H1 (cell line): ENCODE measurements at places on chromosomes 3 and 15. TPM values are rescaled to one million over a fixed set of nuclear protein-coding genes. Genes with fewer than 3 reads are reported as not detected.

- no peaks in the 10 kb centered on the region for H3K36me3 ChIP-seq
- no peaks in the 10 kb centered on the region for H3K27me3 ChIP-seq
- no peaks in the 10 kb centered on the region for H3K4me1 ChIP-seq
- no peak overlapping the region for H3K4me3 ChIP-seq
- no peak for DNase-seq
- H3K27ac ChIP-seq, result no peak overlapping the region
These were observed 1497.6 kb downstream of the OTOL1 start for GRCh38 chr3:162994165-162994564.

DNA sequence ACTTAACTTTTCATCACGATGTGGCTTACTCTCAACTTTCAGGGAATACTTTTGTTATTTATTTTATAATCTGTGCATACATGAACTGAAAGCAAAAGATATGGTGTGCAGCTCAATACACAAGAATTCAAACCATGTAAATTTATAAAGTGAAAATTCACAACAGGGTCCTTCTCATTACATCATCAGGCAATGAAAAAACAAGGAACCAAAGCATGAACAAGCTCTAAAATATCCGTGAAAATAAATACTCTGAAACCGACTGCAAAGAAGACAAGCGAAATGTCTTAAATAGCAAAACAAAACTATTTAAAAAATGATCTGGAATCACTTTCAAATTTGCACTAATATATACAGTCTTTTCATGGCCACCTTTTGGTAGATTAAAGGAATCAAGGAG is 28.9 kb downstream of the GNB5 start:
- H3K27ac ChIP-seq, result no peak overlapping the region
- H3K36me3 ChIP-seq, result no peaks in the 10 kb centered on the region; the same call in none of the 2 replicates

GRCh38 chr3:12638105-12638504 is 25.8 kb downstream of the RAF1 start:
- H3K4me3 ChIP-seq, result no peak overlapping the region
- H3K27ac ChIP-seq, result no peak overlapping the region
- peaks cover 4% of the 10 kb centered on the region for H3K4me1 ChIP-seq
- H3K27me3 ChIP-seq, result no peaks in the 10 kb centered on the region
- no peak for DNase-seq
- H3K36me3 ChIP-seq, result no peaks in the 10 kb centered on the region; the same call in 1 of the 2 replicates

DNA sequence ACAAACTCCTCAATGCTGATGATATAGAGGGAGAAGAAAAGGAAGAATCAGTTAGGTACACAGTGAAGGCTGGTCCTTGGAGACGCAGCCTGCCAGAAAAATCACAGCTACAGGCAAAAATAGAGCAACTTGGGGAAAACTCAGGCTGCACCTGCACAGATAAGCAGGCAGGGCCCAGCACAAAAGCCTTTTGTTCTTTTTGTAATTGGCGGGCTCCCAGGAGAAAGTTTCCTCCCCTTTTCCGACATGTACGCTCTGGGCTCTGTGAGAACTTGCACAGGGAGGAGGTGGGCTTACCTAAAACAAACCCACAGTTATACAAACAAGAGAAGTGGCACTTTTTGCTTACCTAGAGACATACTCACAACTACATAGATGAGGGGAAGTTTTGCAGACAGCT is 813.4 kb upstream of the EPHA6 start:
- H3K27ac ChIP-seq, result no peak overlapping the region
- H3K36me3 ChIP-seq, result no peaks in the 10 kb centered on the region
- no peaks in the 10 kb centered on the region for H3K4me1 ChIP-seq
- no peak for DNase-seq
- H3K27me3 ChIP-seq, result no peaks in the 10 kb centered on the region
- no peak overlapping the region for H3K4me3 ChIP-seq

DNA sequence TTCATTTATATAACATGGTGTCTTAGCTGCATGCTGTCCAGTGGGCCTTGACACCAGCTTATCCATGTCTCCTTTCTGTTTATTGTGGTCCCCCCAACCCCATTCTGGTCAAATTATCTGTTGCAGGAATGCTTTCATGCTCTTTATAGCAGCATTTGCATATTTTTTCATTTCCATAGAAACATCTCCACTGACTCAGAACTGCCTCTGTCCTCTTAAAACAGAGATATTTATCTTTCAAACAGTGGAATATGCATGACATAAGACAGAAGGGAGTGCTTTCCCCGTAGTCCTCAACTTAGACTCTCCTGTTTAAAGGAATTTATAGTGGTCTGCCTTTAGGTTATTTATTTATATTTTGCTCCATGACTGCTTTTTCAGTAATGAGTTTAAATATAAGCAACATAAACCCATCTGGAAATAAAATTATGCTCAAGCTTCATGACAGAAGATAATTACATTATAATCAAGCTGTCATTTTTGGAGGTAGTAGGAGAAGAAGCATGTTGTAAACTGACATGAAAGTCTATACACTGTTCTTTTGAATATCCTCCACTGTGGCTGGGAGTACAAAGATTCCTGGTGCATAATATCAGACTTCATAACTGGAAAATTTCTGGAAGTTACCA is 179.5 kb upstream of the CD96 start:
- H3K36me3 ChIP-seq, result no peaks in the 10 kb centered on the region
- DNase-seq, result no peak
- no peaks in the 10 kb centered on the region for H3K4me1 ChIP-seq
- H3K27me3 ChIP-seq, result no peaks in the 10 kb centered on the region
- no peak overlapping the region for H3K4me3 ChIP-seq
- no peak overlapping the region for H3K27ac ChIP-seq

- H3K27me3 ChIP-seq, result no peaks in the 10 kb centered on the region
- no peak overlapping the region for H3K4me3 ChIP-seq
- no peak overlapping the region for H3K27ac ChIP-seq
- H3K4me1 ChIP-seq, result peaks cover 6% of the 10 kb centered on the region
- no peaks in the 10 kb centered on the region for H3K36me3 ChIP-seq
These were observed 119.4 kb downstream of the NUP210 start for GRCh38 chr3:13300546-13301285.

GRCh38 chr15:90376789-90377188 is 11.3 kb upstream of the IQGAP1 start:
- no peak overlapping the region for H3K4me3 ChIP-seq
- H3K27ac ChIP-seq, result no peak overlapping the region
- no peak for DNase-seq
- no peaks in the 10 kb centered on the region for H3K4me1 ChIP-seq
- H3K36me3 ChIP-seq, result no peaks in the 10 kb centered on the region
- no peaks in the 10 kb centered on the region for H3K27me3 ChIP-seq

DNA sequence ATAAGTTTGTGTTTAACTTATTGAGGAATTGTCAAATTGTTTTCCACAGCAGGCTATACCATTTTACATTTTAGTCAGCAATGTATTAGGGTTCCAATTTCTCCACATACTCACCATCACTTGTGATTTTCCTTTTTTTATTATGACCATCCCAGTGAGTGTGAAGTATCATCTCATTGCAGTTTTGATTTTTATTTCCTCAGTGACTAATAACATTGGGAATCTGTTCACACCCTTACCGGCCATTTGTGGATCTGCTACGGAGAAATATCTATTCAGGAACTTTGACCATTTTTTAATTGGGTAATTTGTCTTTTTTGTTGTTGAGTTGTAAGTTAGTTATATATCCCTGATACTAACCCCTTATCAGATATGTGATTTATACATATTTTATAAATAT is 54.8 kb upstream of the LMCD1 start:
- no peak overlapping the region for H3K27ac ChIP-seq
- no peaks in the 10 kb centered on the region for H3K36me3 ChIP-seq
- no peak for DNase-seq
- H3K4me1 ChIP-seq, result peaks cover 2% of the 10 kb centered on the region; the same call in 1 of the 2 replicates

- DNase-seq, result no peak
- H3K27me3 ChIP-seq, result no peaks in the 10 kb centered on the region
- no peak overlapping the region for H3K4me3 ChIP-seq
- no peak overlapping the region for H3K27ac ChIP-seq
- peaks cover 7% of the 10 kb centered on the region; the same call in 1 of the 2 replicates for H3K4me1 ChIP-seq
These were observed 118.2 kb upstream of the TLE3 start for GRCh38 chr15:70215951-70216350.

- H3K36me3 ChIP-seq, result no peaks in the 10 kb centered on the region
- no peaks in the 10 kb centered on the region for H3K27me3 ChIP-seq
- H3K4me3 ChIP-seq, result no peak overlapping the region
- no peaks in the 10 kb centered on the region for H3K4me1 ChIP-seq
These were observed 61.4 kb downstream of the GLB1 start for GRCh38 chr3:33035596-33035995.

The HYAL1 gene
- 1.7 and 2.0 TPM in 2 replicates for total RNA-seq

DNA sequence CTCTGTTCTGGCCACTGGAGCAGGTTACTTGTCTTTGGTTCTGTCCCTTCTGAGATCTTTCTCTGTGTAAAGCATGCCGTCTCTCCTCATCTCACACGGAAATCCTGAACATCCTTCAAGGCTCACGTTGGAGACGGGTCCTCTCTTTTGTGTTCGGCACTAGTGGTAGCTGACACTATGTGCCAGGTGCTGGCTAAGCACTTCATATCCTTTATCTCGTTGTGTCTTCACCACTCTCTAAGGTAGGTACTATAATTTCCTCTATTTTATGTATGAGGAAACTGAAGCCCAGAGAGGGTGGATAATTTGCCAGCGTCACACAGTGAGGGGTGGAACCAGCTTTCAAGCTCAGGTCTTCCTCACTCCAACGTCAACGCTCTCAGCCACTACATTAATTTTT is 1.2 kb downstream of the IFT122 start:
- DNase-seq, result no peak
- H3K4me1 ChIP-seq, result no peaks in the 10 kb centered on the region; the same call in 1 of the 2 replicates
- H3K4me3 ChIP-seq, result peak overlapping the region; percentile 76
- H3K27ac ChIP-seq, result no peak overlapping the region
- no peaks in the 10 kb centered on the region for H3K27me3 ChIP-seq

DNA sequence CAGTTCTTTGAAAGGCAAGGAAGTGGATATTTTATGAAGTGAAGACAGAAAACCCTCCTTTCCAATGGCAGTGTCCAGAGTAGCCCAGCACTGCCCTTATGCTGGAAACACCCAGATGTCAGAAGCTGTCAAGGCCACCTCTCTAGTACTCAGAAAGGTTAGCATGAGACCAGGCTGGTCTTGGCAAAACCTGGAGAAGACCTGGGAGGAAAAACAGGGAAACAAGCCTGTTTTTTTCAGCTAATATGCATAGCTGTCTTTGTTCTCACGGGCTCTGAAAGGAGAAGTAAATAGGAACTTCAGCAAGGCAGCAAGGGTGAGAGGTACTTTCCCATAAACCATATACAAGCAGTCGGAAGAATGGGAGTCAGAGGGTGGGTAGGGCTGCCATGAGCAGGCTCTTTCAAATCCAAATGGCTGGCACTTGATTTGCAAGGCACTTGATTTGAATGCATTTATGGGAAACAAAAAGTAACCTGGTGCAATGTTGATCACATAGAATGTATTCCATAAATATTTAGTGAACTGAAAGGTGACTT is 55.8 kb downstream of the HEG1 start:
- no peaks in the 10 kb centered on the region for H3K27me3 ChIP-seq
- H3K27ac ChIP-seq, result no peak overlapping the region
- DNase-seq, result no peak

GRCh38 chr15:31869686-31870307 is 160.5 kb upstream of the CHRNA7 start:
- H3K4me3 ChIP-seq, result peak overlapping the region; percentile 64
- peaks cover 12% of the 10 kb centered on the region for H3K27me3 ChIP-seq
- DNase-seq, result no peak

The TMEM41A gene
- 13.5 and 14.1 TPM in 2 replicates for total RNA-seq

- no peak overlapping the region for H3K27ac ChIP-seq
- DNase-seq, result peak; percentile 27
- no peaks in the 10 kb centered on the region for H3K36me3 ChIP-seq
- no peak overlapping the region for H3K4me3 ChIP-seq
These were observed 7.4 kb upstream of the SLCO2A1 start for GRCh38 chr3:134037168-134037567.

The PPP2R3A gene
- 14.0 and 15.2 TPM in 2 replicates for total RNA-seq

DNA sequence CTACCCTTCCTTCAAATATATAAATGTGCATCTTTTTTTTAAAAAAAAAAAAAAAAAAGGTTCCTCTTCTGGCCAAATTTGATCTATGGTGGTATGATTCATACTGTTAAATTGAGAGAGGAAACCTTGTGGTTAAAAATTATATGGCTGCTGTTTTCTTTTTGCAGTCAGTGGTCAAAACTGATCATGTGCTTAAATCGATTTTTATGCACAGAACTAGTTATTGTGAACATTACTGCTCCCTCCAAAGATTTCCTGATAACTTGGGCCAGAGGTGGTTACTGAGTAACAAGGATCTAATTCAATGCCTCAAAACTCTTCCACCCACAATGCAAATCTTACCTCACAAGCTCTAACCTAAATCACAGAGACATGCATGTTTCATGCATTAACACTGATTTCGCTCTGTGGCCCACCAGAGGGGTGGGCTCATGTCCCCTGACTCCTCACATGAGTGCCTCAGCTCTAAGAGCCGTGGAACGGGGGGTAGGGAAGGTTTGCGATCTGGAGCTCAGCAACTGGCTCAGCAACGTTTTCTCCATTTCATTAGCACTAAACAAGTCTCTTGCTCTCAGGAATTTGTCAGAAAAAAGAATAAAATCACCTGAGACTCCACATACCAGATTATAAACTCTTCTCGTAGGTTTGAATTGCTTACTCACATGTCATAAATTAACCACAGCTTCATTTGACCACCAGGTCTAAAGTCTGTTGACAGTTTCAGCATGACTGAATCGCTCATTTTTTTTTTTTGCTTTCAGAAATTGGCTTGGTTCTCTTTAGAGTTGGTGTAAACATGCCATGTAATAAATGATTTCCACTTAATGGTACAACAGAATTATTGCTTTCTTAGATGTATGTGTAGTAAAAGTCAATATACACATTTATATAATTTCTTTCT is 280.4 kb downstream of the CD47 start:
- no peak overlapping the region for H3K4me3 ChIP-seq
- H3K36me3 ChIP-seq, result peaks cover 10% of the 10 kb centered on the region
- no peak for DNase-seq
- H3K27me3 ChIP-seq, result no peaks in the 10 kb centered on the region
- no peak overlapping the region for H3K27ac ChIP-seq

DNA sequence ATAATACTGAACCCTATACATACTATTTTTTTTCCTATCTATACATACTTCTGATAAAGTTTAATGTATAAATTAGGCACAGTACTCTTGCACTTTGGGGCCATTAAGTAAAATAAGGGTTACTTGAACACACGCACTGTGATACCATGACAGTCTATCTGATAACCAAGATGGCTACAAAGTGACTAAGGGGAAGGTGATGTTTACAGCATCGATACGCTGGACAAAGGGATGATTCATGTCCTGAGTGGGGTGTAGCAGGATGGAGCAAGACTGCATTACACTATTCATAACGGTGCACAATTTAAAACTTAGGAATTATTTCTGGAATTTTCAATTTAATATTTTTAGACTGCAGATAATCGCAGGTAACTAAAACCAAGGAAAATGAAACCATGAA is 30.0 kb upstream of the SLC2A2 start:
- H3K27me3 ChIP-seq, result no peaks in the 10 kb centered on the region
- H3K4me1 ChIP-seq, result no peaks in the 10 kb centered on the region; the same call in 1 of the 2 replicates
- H3K27ac ChIP-seq, result no peak overlapping the region
- H3K4me3 ChIP-seq, result no peak overlapping the region

- peaks cover 61% of the 10 kb centered on the region for H3K4me1 ChIP-seq
- no peak overlapping the region for H3K4me3 ChIP-seq
- no peak for DNase-seq
- H3K27me3 ChIP-seq, result no peaks in the 10 kb centered on the region
These were observed 14.5 kb downstream of the BMF start for GRCh38 chr15:40094156-40094555.
